ENCODE measurements at places on chromosomes 13 and 19.
A peak's percentile ranks its signal among the peaks of the same experiment; 100 is the strongest.

DNA sequence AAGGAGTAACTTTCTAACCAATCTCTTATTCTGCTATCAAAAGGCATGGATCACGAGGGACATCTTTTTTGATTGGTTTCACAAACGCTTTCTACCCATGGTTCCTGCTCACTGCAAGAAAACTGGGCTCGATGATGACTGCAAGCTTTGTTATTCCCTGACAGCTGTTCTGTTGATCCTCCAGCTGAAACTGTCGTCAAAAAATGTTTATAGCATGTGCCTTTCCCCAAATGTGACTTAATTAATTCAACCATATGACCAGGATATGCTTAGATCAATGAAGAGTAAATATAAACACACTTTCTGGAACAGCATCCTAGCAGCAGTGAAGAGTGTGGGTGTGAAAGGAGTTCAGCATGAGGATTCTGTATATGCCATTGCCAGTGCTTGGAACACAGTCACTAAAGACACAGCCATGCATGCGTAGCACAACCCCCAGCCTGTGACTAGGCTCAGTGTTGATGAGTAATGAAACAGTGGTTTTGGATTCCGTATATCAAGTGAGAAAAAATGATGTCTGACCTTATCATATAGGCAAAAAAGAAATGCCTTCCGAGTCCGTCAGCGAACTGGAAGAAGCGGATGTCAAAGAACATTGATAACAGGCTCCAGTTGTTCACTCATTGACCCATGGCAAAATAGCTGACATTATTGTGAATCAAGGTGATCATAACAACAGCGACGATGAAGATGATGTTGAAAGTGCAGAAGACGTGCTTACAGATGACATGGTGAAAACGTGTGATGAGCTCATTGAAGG, 347.4 kb downstream of the FGF9 start:
- DNase-seq = no peak

DNA sequence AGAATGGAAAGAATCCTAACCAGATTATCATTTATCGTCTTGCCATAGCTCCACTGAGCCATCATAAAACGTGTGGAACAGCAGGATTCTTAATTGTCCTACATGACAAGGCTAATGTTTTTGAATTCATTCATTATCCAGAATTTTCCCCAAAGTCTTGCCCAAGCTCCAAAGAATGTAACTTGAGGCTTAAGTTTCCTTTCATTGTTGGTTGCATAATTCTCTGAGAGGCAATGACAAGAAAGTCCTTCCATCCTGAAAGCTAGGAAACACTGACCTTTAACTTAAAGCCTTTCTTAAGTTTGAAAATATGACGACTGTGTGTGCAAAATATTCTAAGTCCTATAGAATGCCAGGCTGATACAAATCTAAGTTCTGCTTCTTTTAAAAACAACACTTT, 546.1 kb downstream of the SUCLA2 start:
- DNase-seq = peak; percentile 28

GRCh38 chr13:46953331-46953730, 56.5 kb upstream of the HTR2A start:
- DNase-seq = no peak

GRCh38 chr13:110347535-110348308, 40.6 kb downstream of the COL4A2 start:
- peak; percentile 84 for DNase-seq

GRCh38 chr19:4524808-4525562, 6.7 kb upstream of the PLIN4 start:
- DNase-seq = no peak

DNA sequence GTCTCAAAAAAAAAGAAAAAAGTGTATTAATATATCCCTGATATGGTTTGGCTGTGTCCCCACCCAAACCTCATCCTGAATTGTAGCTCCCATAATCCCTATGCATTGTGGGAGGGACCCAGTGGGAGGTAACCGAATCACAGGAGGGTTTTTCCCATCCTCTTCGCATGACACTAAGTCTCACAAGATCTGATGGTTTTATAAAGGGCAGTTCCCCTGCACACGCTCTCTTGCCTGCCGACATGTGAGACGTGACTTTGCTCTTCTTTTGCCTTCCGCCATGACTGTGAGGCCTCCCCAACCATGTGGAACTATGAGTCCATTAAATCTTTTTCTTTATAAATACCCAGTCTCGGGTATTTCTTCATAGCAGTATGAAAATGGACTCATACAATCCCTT, 17.7 kb downstream of the STK24 start:
- DNase-seq = no peak

GRCh38 chr13:59176775-59177174, 987.0 kb downstream of the DIAPH3 start:
- DNase-seq = no peak

GRCh38 chr13:47518530-47518929, 482.5 kb downstream of the SUCLA2 start:
- DNase-seq = no peak

GRCh38 chr19:6396305-6396704, 3.3 kb upstream of the GTF2F1 start:
- no peak for DNase-seq

Data from GM04503 (cell line).